ENCODE measurements at places on chromosomes 6 and 20.

GRCh38 chr6:81262656-81263055 lies 489.8 kb downstream of the TENT5A start:
- no peak for DNase-seq

- no peak for DNase-seq
These were observed 126.6 kb downstream of the ZFP64 start for GRCh38 chr20:52064931-52065330.

DNA sequence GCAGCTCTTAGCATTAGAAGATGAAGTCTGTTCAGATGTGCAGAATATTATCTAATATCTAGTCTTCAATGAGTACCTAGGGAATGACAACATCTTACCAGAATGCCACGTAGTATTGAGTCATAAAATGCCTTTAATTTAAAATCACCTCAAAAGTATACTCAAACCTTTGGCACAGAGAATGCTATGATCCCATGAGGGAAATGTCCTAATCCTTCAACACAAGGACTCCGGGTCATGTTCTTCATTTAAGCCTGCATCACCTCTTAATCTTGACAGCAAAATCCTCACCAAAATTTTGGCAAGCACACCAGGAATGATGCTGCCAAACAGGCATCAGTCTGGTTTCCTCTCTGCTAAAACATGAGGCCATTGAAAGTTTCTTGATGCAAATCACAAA lies 23.6 kb upstream of the MARCKS start:
- DNase-seq, result no peak

- DNase-seq, result no peak
These were observed 230.8 kb downstream of the BCAS1 start for GRCh38 chr20:53839423-53840176.

GRCh38 chr6:45736134-45736533 lies 279.5 kb downstream of the CLIC5 start:
- DNase-seq, result no peak

GRCh38 chr20:7773511-7773910 lies 166.7 kb downstream of the HAO1 start:
- DNase-seq, result no peak

- no peak for DNase-seq
These were observed 31.4 kb downstream of the SMLR1 start for GRCh38 chr6:130858498-130859160.

DNA sequence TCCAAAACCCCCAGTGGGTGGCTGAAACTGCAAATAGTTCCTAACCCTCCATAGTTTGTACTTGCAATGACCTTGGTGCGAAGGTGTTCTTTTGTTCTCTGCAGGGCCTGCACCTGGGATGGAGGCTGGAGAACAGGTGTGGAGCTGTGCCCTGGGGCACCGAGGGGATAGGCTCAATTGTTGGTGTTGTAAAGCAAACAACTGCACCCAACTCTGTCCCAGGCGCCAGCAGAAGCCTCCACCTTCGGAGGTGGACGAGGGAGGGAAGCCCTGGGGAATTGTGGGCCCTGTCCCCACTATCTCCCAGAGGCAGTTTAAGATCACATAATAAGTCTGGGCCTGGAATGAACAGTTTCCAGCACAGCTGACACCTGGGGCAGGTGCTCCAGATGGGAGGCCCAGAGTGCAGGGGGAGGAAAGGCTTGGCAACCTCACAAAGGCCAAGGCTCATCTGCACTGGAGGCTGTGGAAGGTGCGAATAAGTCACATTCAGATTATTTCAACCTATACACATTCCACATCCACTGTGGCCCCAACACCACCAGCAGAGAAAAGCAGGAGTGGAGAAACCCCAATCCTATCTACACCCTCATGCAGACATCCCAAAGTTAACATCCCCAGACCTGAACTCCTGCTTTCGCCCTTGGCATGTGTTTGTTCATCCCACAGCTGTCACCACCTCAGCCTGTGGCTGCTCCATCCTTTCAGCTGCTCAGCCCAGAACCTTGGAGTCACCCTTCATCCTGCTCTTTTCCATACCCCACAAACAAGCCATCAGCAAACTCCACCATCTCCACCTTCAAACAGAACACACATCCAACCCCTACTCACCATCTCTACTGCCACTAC lies 12.3 kb upstream of the CBFA2T2 start:
- DNase-seq, result no peak

DNA sequence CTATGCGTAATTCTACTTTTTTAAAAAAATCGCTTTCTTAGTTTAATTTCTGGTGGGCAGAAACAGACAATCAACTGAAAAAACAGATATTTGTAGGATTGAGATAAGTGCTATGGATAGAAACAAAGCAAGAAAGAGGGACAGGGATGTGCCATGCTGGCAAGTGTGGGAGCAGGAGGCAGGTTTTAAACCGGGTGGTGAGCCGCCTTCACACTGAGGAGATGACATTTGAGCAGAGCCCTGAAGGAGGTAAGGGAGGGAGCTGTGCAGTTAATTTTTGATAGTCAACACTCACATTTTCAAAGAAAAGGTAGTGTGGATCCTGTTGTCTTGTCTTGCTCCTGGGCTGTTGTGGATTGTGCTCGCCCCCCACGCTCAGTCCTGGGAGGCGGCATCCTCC lies 46.8 kb upstream of the TMEM217 start:
- no peak for DNase-seq

- DNase-seq, result no peak
These were observed 11.6 kb upstream of the DSE start for GRCh38 chr6:116359131-116359530.

DNA sequence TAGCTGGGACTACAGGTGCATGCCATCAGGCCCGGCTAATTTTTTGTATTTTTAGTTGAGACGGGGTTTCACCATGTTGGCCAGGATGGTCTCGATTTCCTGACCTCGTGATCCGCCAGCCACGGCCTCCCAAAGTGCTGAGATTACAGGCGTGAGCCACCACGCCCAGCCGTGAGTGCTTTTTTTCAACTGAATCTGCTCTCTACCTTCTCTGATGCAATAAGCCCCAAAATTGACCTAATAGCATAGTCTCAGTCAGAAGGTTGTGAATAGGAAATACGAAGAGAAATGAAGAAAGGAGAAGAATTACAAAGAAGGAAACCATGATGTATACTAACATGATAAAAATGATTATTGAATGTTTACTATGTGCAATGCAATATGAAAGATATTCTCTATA lies 33.2 kb downstream of the BEND6 start:
- no peak for DNase-seq

- DNase-seq, result no peak
These were observed 100.6 kb downstream of the PCSK2 start for GRCh38 chr20:17327185-17328148.

DNA sequence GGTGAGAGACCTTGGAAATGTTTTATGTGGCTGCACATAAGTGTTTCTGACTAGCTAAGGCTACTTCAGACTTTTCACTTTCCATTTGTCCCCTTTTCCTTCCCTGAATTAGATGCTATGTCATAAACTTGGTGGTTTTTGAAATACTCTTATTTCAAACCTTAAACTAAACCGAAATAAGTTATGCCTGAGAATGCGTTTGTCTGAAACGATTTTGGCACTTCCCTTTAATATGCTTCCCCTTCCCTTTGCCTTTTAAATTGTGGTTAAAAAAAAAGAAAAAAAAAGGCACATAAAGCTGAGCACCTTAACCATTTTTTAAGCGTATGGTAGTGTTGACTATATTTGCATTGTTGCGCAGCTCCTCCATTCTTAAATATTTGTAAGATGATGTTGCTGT lies 14.3 kb downstream of the ZNF451 start:
- DNase-seq, result no peak

- no peak for DNase-seq
These were observed 11.2 kb downstream of the NT5DC1 start for GRCh38 chr6:116111552-116112528.

GRCh38 chr20:10978019-10978702 lies 304.4 kb upstream of the JAG1 start:
- no peak for DNase-seq

GRCh38 chr6:35547676-35548075 lies 35.0 kb upstream of the TULP1 start:
- no peak for DNase-seq

- DNase-seq, result no peak
These were observed 1040.2 kb downstream of the HACE1 start for GRCh38 chr6:103819509-103819908.

DNA sequence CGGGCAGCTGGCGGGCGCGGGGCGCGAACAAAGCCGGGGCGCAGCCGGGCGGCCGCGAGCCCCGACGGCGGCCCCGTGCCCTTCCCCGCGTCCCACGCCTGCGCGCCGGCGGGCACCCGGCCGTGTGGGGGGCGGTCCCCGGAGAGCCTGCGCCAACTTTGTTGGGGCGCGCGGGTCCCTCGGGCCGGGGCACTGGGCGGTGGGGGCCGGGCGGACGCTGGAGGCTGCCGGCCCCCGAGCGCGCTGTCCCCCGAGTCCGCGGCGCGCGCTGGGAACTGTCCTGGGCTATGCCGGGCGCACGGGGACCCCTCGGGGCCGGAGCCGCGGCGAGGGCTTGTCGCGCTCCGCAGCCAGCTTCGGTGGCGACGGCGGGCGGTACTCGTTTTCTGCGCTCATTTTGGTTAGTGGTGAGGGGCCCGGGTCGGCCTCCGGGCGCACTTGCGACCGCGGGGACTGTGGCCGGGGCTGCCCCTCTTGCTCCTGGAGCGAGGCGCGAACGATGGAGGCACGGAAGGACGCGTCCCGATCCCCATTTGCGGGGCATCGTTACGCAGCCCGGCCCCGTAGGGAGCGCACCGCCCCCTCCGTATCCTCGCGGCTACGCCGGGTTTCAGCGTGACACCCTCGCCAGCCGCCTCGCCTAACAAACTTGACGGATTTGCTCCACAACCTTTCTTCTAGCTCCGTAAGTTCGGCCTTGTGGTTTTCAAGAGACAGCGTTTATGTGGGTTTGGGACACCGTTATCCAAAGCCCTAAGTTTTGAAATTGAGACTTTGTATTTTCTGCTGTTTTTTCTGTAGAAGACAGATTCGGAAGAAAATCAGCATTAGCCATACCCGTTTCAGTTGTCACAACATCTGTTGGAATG lies 622 bp downstream of the SS18L1 start:
- DNase-seq, result no peak

DNA sequence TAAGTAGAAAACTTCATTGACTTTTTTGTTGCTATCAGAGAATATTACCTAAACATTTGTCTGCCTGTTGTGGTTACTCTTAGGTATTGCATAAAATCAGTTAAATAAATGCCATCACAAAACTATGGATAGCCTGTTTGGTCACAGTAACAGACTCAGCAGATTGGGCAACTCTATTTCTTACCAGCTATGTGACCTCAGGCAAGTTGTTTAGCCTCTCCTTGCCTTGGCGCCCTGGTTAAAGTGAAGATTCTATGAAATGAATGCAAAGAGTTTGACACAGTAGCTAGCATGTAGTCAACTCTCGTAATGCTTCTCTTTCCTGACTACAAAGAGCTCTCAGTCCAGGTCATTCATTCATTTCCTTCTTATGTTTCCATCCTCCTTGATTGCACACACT lies 82.5 kb upstream of the ID4 start:
- DNase-seq, result no peak

GRCh38 chr6:15819226-15819625 lies 156.4 kb upstream of the DTNBP1 start:
- no peak for DNase-seq

- no peak for DNase-seq
These were observed 50.9 kb downstream of the DEK start for GRCh38 chr6:18213439-18213838.

DNA sequence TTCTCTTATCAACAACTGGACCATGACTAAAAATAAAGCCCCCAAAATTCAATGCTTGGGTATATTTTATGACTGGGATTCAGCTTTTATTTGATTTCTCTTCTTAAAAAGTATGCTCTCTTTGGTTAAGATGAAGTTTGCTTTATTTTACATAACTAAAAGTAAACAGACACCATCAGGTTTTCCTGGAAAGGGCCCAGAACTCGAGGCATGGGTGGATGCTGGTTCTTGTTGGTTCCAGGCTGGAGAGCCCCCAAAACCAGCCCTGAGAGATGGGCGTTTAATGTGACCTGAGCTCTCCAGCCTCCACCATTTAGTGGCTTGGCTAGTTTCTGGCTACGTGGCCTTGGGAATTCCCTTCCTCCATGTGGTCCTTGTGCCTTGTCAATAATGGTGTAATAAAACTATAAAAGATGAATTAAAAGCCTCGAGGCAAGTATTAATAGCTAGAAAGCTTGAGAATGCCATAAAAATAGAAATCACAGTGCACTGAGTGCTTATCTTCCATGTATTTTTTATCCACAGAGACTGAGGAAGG lies 34.1 kb downstream of the BANF2 start:
- no peak for DNase-seq

DNA sequence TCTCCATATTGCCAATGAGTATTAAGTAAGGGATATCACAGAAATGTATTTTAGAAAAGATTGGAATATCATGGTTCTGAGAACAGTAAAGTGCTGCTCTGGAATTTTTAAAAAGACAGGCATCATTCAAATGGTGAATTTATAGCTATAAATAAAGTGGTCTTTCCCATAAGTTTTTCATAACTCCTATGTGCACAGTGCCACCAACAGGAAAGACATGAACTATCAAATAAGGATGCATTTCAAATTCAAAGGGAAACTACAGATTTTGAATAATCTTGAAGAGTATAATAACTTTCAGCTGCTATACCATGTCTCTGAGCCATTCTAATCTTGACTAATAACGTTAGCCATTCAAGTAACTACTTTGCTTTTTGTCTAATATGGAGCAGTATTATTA lies 456.8 kb upstream of the GJE1 start:
- DNase-seq, result no peak

GRCh38 chr6:133297657-133298056 lies 56.5 kb downstream of the EYA4 start:
- no peak for DNase-seq

- no peak for DNase-seq
These were observed 129.8 kb upstream of the FOXQ1 start for GRCh38 chr6:1181939-1182605.

GRCh38 chr6:43926634-43927531 lies 156.9 kb downstream of the VEGFA start:
- DNase-seq, result no peak

GRCh38 chr6:167699141-167699931 lies 127.4 kb upstream of the AFDN start:
- DNase-seq, result no peak

- DNase-seq, result no peak
These were observed 4.3 kb downstream of the OR2J3 start for GRCh38 chr6:29112135-29112534.

DNA sequence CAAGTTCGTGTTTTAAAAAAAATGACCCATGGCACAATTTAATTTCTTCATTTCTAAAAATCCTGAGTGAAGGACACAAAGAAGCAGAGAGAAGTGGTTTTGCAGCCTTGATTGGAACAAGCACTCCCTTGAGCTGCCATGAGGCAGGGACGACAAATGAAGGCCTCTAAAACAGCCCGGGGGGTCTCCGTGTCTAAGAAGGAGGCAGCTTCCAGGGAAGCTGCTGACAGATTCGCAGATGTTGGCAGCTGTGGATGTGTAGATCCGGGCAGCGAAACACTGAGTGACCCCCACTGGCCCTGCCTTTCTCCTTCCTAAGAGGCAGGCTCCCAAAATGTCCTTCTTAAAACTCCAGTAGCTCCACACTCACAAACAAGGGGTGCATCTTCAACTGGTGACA lies 9.6 kb upstream of the LBP start:
- no peak for DNase-seq
